ENCODE measurements at places on chromosomes 2 and 18.

DNA sequence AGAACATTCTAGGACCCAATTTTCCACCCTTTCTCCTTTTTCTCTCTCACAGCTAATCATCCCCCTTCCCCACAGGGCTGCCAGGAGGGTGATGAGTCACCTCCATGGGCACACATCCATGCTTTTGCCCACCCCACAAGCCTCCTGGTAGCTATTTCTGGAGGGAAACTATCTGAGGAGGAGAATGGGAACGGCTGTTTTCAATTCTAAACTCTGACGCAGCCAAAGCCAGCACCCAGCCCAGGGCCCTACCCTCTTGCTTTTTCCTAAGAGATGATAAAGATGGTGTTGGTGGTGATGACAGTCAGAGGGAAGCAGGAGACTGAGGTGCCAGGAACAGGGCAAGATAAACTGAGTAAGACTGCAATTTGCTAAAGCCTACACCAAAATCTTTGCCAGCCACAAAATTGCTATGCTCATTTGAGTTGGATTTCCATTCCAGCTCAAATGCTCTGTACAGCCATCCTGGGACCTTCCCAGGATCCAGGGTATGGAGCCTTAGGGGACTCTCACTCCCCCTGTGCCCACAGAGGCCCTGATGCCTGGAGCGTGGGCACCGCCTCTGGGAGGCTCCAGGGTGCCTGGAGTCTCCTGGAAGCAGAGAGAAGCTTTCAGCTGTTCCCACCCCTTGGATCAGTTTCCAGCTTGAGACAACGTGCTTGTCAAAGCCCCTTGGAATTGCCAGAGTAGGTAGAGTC lies 62.0 kb upstream of the FZD7 start:
- no peak for DNase-seq

DNA sequence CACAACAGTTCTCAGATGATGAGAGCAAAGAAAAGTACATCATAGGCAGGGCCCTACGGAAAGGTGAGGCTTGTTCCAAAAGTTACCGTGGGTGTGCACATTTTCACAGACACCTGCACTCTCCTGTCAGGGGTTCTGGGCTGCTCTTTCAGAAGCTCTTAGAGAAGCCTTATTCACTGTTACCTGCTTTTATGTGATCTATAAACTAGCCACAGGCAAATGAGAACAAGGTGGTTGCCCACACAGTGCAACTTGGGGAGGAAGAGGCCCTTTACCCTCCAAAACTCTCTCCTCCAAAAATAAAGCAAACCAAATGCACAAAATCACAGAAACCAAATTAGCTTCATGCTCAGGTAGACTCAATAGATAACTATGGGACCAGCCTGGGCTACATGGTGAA lies 11.1 kb upstream of the CUL3 start:
- no peak for DNase-seq

DNA sequence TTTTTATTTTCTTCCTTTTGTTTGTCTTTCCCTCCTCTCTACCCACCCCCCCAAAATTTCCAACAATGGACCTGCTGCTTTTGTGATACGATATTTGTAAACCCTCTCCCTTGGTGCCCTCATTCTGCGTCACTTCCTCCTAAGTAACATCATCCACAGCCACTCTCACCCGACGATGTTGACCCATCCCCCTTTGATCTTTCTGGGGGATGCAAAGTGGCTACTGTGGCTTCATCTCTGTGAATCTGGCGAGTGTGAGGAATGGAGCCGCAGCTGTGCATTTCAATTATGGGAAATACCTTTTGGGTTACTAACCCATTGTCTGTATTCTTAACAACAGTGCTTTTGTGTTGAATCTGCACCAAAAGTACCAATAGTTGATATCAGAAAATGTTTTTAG lies 19.4 kb downstream of the ANTXR1 start:
- no peak for DNase-seq

GRCh38 chr2:86368161-86368824 lies 30.9 kb upstream of the REEP1 start:
- DNase-seq = no peak

DNA sequence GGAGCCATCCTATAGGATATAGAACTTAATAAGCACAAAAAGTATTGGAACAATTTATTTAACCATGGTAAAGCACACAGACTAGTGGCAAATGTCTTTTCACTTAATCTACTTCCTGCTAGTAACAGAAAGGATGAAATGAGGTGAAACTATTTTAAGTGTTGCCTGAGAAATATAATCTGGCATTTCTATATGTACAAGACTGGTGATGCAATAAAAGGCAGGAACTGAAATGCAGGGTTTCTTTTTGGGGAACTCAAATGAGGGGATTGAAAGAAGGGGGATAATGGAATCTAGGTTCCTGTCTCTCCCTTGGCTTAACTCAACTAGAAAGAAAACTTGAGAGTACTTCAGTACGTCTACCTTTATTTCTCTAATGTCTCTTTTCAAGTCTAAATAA lies 122.3 kb downstream of the MEMO1 start:
- DNase-seq = no peak

GRCh38 chr2:108594982-108595464 lies 60.8 kb downstream of the LIMS1 start:
- DNase-seq = no peak

GRCh38 chr18:23093772-23094171 lies 41.5 kb upstream of the CABLES1 start:
- DNase-seq = no peak

DNA sequence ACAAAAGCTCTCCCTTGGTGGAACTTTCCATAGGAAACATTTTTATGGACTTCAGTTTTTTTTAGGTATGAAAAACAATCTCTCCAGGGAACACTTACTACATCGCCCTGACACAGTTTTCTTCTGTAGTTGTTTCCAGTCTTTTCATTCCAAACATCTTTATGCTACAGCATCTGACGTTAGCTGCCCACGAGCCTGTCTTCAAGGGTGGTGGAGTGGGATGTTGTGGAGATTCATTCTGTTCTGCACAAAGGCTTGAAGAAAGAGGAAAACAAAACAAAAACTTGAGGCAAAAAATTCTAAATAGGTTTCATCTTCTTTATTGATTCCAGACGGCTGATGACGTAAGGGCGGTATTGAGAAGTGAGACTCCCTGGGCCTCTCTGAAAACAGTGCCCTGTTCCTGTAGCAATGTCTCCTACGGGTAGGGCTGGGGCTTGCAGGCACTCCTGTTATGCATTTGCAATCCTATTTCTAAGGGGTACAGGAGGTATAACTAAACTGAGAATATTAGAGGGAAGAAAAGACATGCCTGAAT lies 375.0 kb downstream of the RNF144A start:
- DNase-seq = no peak

DNA sequence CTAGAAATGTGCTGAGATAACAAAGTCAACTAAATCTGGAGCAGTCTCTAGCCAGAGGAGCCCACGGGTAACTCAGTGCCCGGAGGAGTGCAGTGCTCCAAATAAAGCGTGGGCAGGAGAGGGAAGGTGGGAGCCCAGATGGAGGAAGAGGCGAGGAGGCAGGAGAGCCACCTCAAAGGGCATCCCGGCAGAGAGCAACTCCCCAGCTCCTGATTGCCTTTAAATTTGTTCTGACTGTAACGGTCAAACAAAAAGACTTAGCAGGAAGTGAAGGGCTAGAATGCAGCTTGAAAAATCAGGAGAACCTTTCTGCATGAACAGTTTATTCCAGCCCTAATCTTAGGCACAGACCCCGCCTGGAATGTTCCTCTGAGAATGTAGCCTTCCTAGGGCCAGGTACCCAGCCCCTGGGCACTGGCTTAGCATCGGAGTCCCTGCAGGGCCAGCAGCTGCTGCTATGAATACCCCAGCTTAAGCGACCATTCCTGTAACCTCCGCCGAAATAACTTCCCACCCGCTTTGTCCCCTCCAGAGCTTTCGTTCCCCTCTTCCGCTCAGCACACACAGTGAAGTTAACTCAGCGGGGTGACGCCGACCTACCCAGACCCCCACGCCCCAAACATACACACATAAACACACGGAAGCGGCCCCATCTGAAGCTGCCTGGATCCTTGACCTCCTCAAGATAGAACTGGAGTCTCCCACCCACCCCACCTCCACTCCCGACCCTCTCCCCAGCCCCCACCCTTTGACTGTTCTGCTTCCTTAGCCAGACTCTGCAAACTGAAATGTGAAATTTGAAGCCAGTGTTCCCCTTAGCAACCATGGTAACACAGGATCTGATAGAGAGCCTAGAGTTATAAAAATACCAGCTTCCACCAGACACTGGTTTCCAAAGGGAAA lies 123.2 kb downstream of the SMAD7 start:
- no peak for DNase-seq

- no peak for DNase-seq
Measured at GRCh38 chr2:71700041-71700657, 246.8 kb downstream of the DYSF start.

GRCh38 chr2:199433204-199433832 lies 24.4 kb downstream of the SATB2 start:
- DNase-seq = no peak

GRCh38 chr2:33550206-33550605 lies 48.9 kb downstream of the FAM98A start:
- DNase-seq = no peak

GRCh38 chr2:215680605-215681598 lies 245.0 kb upstream of the FN1 start:
- no peak for DNase-seq

DNA sequence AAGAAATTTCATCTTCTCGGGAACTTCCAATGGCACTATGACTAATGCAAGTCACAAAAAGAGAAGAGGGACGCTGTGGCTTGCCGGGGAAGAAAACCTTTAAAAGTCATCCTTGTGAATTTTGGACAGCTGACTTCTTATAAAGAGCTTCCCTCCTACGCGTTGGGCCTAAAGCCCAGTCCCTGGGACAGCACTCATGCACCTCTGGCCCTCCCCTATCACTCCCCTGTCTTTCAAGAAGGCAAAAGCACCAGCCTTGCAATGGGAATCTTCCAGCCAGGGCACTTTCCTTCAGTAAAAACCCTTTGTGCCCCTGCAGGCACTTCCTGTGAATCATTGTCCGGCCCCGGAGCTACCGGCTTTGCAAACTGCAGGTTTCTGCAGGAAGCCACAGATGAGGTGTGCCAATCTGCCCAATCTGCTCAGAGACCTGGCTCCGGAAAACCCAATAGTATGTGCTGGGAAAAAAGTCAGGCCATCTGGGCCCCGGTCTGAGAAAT lies 7.1 kb downstream of the MREG start:
- no peak for DNase-seq

DNA sequence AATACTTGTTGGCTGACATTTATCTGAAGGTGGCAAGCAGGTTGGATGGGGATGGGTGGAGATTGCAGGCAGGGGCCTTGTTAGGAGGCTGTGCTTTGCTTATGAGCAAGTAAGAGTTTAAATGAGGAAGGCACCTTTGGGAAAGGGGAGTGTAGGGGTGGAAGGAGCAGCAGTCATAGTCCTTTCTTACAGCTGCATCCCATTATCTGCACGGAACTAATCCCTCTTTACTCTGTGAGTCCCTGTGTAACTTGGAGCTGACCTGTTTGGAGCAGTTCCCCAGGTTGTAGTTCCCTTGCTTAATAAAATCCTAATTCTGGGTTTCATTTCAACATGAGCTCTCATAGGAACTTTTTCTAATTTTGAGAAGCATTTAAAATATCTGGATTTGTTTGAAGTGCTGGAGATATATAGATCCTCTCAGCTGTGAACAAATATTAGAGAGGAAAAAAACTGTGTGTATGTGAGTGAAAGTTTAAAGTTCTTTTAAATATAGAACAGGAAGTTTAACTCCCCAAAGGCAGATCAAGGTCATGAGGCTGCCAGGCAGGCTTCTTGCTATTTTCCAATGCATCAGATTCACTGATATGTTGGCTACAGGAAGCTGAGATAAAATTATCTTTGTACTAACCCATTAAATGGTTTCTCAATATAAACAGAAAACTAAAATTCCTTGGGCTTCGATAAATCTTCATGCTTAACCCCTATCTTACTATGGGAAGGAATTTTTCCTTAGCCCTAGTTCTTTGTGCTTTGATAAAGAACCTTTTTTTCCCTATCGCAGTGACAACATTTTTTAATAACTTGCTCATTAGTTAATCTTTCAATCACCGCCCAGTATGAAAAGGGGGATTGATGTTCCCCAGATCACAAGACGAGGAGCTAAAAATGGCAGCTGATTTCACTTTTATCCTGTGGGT lies 104.6 kb upstream of the EML6 start:
- no peak for DNase-seq

- no peak for DNase-seq
Measured at GRCh38 chr2:9650119-9650821, 19.5 kb upstream of the YWHAQ start.

- DNase-seq = no peak
Measured at GRCh38 chr2:145108361-145108778, 588.5 kb upstream of the ZEB2 start.

DNA sequence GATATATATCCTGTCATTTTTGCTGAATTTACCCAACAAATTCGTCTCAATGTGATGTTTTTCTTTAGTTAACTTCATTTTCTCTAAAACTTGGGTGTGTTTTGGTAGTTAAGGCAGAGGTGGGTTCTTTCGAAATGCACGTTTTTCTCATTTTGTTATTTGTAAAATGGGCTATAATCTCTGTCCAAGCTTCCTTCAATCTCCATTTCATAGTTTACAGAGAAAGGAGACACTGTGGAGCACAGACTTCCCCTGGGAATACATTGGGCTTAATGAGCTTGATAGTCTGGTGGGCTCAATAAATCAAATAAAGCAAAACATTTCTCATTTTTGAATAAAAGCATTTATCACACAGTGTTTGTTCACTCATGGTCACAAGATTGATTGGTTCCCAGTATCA lies 145.1 kb downstream of the AGPS start:
- DNase-seq = no peak

DNA sequence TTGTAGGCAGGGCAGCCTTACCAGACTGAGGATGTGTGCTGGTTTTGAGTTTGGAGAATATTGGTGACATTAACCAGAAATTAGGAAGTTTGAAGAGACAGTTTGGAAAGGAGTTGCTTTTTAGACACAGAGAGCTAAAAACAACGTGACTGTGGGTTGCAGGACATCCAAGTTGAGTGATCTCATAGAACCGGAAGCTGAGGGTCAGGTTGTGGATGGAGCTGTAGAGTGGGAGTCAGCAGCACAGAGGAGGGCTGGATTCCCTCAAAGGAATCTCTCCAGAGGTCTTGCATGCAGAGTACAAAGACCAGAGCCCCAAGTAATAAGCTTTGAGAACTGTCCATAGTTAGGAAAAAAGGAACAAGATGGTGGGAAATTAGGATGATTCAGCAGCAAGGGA lies 9.3 kb downstream of the MAPRE3 start:
- no peak for DNase-seq

GRCh38 chr2:230975927-230976326 lies 20.0 kb upstream of the SPATA3 start:
- DNase-seq = no peak

- DNase-seq = no peak
Measured at GRCh38 chr2:44100351-44100750, 68.3 kb upstream of the PPM1B start.

DNA sequence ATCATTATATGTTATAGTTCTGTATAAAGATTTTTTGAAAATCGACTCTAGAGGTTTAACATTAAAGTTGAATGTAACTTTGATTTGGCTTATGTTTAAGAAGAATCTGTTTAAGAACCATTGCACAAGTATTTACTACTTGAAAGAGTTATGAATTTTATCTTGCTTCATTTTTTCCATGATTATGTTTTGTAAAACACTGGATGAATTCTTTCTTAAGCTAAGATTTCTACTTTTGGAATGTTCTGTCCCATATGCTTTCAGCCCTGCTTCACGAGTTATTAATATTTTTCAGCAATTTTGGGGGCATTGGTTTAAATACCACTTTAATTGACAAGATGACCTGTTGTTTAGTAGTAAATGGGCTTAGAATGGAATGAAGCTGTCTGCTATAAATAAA lies 56.7 kb upstream of the STON1 start:
- no peak for DNase-seq

Measured in cortex of kidney (tissue), 1 donor.